ENCODE measurements at places on chromosomes 4 and X.

GRCh38 chr4:4349867-4350266, 37.0 kb upstream of the NSG1 start:
- DNase-seq = no peak

GRCh38 chr4:155377276-155377675, 511 bp upstream of the MAP9 start:
- no peak for DNase-seq

GRCh38 chrX:83508526-83509253, 600 bp downstream of the POU3F4 start:
- no peak for DNase-seq

GRCh38 chrX:6693051-6693450, 158.1 kb upstream of the VCX3A start:
- no peak for DNase-seq

DNA sequence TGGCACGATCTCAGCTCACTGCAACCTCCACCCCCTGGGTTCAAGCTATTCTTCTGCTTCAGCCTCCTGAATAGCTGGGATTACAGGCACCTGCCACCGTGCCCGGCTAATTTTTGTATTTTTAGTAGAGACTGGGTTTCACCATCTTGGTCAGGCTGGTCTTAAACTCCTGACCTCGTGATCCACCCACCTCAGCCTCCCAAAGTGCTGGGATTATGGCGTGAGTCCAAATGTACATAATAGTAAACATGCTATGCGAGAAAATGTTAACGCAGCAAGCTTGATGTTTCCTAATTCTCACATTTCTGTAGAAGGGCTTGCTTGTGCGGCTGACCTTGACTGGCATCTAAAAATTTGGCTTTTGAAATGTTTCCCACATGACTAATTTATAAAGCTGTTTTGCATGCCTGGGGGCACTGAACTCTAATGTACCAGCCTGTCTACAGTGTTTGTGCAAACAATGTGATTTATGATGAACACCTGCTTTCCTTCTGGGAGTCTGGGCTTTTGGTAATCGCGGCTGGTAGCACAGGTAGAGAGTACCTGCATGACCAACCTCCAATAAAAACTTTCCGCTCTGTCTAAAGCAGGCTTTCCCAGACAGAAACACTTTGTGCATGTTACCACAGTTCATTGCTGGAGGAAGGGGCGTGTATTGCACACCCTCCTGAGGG, 216.8 kb downstream of the IL15 start:
- no peak for DNase-seq

All from muscle of arm (tissue), 14 donors.